ENCODE measurements at places on chromosomes 1 and 21.
A peak's percentile ranks its signal among the peaks of the same experiment; 100 is the strongest.

GRCh38 chr21:39852021-39852721 is 15.1 kb upstream of the PCP4 start:
- no peak for DNase-seq

GRCh38 chr1:231162297-231162969 is 575 bp downstream of the TRIM67 start:
- DNase-seq, result peak; percentile 86

- peak; percentile 89 for DNase-seq
Observed at GRCh38 chr1:201649761-201650622, 111.1 kb downstream of the NAV1 start.

DNA sequence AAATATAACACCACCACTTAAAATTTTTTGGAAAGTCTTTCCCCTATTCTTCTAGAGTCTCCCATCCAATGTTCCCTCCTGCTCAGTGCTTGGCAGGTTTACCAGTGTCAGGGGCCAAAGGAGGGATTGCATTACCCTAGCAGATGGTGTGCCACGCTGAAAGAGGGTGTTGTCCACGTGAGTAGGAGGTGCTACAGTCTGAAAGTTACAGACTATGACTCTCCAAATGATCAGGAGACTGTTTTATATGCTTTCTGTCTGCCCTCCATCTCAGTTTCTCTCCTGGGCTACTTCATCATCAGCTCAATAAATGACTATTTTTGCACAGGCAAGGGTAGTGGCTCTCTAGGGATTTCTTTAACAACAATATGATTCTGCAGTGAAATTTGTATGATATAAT is 31.3 kb upstream of the ANGPTL7 start:
- DNase-seq, result no peak

DNA sequence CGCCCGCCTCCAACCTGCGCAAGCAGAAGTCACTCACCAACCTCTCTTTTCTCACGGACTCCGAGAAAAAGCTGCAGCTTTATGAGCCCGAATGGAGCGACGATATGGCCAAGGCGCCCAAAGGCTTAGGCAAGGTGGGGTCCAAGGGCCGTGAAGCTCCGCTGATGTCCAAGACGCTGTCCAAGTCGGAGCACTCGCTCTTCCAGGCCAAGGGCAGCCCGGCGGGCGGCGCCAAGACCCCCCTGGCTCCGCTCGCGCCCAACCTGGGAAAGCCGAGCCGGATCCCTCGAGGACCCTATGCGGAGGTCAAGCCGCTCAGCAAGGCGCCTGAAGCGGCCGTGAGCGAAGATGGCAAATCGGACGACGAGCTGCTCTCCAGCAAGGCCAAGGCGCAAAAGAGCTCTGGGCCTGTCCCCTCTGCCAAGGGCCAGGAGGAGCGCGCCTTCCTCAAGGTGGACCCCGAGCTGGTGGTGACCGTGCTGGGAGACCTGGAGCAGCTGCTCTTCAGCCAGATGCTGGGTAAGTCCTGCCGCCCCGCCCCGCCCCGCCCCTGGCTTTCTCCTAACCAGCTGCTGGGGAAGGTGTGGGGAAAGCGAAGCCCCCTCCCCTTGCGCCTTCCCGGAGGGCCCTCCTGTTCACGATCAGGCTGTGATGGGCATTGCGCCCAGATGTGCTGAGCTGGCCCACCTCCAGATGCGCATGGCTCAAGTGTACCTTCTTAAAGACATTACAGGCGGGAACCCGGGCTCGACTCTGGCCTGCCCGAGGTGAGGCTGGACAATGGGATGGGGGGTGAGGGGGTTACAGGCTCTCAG is 110.2 kb downstream of the NAV1 start:
- peak; percentile 80 for DNase-seq

DNA sequence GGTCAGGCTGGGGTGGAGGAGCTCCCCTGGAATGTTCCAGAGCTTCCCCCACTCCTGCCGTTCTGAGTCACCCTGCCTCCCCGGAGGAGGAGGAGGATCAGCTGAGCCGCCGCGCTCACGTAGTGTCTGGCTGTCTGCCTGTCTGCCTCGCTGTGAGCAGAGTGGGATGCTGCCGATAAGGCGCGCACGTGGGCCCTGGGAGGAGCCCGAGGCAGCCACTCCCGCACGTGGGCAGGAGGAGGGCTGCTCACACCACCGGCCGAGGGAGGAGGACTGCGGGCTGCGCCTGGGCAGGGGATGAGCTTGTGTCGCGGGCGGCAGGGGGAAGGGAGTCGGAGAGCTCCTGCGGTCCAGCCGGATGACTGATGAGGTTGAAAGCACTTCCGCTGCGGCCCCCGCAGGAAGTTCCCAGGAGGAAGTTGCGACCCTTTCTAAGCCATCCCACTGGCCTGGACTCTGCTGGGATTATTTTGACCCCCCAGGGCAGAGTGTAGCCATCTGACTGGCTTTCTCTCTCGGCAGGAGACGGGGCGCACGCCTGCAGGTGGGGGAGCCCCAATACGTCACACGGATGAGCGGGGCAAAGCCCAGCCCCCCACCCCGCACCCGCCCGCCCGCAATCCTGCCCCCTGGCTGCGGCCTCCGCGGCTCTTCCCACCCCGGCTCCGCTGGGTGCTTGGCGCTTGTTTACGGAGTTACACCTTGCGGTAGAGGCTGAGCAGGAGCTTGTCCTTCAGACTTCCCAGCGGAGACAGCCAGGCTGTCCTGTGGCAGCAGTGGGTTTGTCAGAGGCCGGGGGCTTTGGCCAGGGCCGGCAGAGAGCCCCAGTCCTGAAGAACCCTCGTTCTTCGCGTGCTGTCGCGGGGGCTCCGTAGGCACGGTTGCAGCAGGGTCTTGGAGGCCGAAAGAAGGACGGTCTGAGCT is 9.8 kb downstream of the PDXK start:
- DNase-seq, result peak; percentile 92

GRCh38 chr1:87052400-87052799 is 138.0 kb downstream of the HS2ST1 start:
- no peak for DNase-seq

GRCh38 chr1:1370771-1371300 is 4.2 kb downstream of the AURKAIP1 start:
- no peak for DNase-seq

All from ELF-1 (cell line).